Stimulated activated naive CD8-positive, alpha-beta T cell treated with anti-CD3 and anti-CD28 coated beads, Interleukin-15, Interleukin-2, amounts not matched to agents 100 U/mL and 50 U/mL, for 24 hours (primary cell): ENCODE measurements at places on chromosomes 12 and 14.

GRCh38 chr12:71233083-71233482 lies 75.3 kb upstream of the TSPAN8 start:
- no peak for DNase-seq

DNA sequence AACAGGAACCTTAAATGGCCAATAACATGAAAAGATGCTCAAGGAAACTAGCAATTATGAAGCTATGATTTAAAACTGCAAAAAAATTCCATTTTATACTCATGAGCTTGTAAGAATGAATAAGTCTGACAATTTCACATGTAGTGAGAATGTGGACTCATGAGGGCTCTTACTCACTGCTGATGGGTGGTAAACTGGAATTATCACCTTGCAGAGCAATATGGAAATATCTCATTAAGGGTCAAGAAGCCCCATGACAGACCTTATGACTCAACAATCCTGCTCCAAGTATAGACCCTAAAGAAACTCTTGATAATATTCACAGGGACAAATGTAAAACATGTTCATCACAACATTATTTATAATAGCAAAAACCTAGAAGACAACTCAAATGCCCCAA lies 23.5 kb upstream of the SMAGP start:
- DNase-seq, result no peak

- DNase-seq, result no peak
Observed at GRCh38 chr12:98238515-98239130, 276.8 kb upstream of the TMPO start.

- no peak for DNase-seq
Observed at GRCh38 chr14:79074510-79074909, 904.3 kb downstream of the NRXN3 start.

DNA sequence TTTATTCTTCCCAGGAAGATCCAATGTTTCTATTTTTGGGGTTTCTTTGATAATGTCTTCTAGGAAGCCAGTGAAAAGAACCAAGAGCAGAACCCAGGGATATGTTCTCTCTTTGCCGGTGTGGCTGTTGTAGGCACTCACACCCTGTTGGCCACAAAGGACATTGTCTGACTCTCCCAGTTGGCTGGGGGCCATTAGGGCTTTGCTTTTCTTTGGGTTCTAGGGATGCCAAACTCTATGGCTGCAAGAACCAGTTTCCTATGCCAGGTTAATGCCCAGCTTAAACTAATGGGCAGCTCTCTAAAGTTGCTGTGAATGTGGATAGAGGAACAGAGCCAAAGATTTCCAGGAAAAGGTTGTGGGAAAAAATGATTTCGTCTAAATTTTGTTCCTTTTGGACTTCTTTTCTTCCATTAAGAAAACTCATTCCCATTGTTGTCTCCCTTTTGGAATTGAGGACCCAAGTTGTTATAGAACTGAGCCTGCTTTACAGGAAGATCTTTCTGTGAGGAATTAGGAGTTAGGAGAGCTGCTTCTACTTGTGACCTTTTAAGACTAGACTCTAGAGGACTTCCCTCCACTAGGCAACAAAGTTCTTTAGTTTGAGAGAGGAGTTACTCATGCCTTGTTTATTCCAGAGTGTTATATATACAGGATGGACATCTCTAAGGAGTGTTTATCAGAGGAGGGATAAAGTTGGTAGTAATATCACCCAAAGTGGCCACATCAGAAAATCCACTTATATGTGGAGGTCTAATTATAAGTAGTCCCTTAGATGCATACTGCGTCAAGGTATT lies 13.1 kb downstream of the COPZ1 start:
- DNase-seq, result no peak

GRCh38 chr14:81638656-81639280 lies 105.1 kb upstream of the SEL1L start:
- DNase-seq, result no peak

GRCh38 chr12:105204127-105204526 lies 31.8 kb downstream of the APPL2 start:
- DNase-seq, result no peak

DNA sequence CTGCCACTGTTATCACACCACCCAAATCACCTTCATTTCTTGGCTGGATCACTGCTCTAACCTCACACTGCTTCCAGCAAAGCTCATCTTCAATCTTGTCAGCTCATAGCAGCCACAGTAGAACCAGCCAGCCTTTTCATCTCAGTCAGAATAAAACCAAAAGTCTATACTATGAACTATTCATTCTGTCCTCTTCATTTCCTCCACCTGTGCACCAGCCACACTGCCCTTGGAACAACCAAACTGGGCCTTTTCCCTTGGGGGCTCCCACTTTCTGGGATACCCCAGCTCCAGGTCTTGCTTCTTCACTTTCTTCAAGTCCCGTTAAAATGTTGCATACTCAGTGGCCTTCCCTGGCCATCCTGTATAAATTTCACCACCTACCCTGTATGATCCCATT lies 234.4 kb upstream of the DAAM1 start:
- DNase-seq, result no peak

DNA sequence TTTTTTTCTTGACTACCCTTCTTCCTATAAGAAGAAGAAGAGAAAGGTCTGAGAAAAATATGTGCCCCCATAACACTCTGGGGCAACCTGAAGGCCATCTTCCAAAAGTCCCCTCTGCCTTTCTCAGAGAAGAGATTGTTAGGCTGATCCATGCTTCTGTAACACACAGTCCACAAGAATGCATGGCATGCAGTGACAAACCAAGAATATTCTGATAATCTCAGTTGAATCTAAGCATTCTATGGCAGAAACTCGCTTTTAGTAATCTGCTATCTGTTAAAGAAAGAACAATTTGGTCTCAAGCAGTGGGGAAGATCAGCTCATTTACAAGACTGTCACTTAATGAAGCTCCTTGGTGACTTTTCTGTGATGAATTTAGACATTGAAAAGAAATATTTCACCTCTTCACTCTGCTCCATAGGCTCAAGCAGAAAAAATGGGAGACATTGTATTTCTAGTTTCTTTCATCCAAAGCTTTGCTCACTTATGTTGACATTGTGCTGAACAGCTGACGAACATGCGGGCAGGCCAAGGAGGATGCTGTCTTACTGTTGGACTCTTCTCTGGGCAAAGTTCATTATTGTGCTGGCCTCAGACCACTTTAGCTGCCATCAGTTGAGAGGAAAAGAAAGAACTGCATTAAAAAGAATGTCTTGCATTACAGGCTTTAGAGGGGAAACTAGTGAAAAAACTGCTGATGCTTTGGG lies 957.1 kb downstream of the DIO2 start:
- no peak for DNase-seq

DNA sequence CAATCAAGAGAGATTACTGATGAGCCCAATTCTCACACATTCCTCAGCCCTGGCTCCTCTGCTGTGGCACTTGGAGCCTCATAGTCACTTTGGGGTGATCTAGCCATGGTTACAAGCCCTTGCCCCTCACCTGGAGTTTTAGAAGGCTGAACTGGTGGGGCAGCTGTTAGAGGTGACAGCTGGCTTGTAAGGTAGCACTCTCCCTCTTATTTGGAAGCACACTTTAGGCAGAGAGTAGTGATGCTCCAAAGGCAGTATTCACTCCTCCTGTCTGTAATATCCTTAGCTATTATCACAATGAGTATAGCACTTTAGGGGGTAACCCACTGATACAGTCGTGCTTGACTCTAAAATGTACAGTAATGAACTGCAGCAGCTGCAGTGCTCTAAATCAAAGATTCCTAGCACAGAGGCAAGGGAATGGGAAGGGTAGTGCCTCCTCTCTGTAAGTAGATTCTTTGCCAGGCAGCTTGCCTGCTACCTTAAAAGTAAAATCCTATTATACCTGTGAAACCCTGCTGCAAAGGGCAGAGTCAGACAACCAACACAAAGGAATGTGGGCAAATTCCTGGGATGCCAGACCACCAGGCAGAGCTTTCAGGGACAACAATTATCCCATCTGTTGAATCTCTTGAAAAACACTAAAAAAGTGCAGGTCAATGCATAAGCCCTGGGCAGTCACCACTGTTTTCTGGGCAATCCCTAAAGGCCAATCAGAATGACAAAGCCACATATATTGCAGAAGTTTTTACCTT lies 336.3 kb downstream of the NOVA1 start:
- DNase-seq, result no peak

DNA sequence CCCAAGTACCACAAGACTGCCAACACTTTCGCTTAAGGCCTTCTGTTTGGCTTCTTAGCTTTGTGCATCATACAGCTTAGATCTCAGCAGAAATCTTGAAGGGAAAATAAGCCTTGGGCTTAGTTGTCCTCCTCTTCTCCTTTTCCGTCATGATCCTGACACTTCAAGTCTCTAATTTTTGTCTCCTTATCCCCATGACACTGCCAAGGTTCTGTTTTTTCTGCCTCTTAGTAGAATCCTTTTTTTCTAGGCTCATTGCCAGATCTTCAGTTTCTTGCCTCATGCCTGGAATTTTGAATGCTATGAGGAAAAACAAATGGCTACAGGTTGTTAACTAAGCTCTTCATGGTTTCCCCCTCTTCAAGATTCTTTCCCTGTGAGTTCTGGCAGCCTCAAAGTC lies 450.4 kb downstream of the LRFN5 start:
- no peak for DNase-seq

DNA sequence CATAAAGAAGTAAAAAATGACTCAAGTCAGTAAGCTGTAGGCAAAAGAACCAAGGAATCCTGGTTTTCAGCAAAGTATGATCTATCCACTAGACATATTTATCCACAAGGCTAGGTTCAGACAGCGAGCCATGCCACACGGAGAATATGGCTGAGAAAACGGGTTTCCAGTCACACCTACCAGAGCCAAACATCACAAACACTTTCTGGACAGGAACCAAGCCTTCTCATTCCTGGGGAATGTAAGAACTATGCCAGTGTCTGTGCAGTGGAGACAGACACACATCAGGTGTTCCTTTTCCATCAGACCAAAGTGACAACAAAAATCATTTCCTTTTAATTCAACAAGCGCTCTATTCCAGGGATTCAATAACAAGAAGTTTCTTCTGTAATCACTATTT lies 41.1 kb downstream of the AREL1 start:
- DNase-seq, result no peak

- no peak for DNase-seq
Observed at GRCh38 chr12:91216871-91217270, 34.3 kb upstream of the DCN start.

DNA sequence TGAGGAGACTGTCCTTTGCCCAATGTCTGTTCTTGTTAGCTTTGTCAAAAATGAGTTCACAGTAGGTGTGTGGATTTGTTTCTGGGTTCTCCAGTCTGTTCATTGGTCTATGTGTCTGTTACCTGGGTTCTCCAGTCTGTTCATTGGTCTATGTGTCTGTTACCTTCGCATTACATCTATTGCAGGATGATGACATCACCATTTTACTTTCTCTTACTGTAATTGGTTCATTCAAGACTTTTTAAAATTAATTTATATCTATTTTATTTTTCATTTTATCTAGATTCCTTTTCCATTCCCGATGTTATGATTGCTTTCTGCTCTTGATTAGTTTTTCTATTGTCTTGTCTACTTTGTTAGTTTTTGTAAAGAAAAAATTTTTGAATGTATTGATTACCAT lies 615.5 kb downstream of the SOX5 start:
- no peak for DNase-seq

- DNase-seq, result no peak
Observed at GRCh38 chr12:58458102-58458501, 462.2 kb downstream of the LRIG3 start.

DNA sequence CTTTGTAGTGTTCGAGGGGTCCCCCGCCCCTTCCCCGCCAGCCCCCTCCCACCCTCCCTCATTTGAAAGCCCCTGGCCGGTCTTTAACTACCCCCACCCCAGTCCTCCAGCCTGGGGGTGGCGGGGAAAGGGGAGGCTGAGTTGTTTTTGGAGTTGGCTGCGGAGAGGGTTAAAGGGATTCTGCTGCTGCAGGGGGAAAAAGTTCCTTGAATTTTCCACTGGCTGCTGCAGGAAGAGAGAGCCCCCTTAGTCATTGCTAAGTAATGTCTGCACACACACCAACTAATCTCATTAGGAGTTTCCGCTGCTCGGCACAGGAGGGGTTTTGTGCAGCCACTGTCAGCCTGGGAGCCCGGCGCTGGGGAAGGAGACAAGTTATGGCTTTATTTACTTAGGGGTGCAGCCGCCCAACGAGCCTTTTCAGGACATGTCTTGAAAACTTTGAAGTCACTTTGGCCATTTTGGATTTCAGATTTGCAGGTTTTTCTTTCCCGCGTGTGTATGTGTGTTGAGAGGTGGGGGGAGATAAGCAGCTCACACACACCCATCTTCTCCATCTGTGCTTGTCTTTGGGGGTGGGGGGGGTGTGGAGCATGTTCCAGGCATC lies 1.8 kb downstream of the ELK3 start:
- peak; percentile 68 for DNase-seq

DNA sequence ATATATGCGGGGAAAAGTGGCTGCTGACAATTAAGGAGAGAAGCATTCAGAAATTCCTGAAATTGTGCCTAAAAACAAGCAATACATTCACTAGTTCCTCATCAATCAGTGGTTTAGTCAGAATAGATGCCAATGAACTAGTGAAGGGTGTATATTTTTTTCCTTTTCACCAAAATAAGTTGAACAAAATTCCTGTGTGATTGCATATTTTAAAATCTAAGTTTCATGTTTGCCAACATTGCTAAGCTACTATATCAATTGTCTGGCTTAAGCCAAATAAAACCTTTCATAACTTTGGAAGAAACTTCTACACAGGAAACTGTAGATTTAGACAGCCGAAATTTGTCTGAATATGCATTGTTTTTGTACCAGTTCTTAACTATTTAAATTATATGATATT lies 8.7 kb downstream of the PRKD1 start:
- no peak for DNase-seq

DNA sequence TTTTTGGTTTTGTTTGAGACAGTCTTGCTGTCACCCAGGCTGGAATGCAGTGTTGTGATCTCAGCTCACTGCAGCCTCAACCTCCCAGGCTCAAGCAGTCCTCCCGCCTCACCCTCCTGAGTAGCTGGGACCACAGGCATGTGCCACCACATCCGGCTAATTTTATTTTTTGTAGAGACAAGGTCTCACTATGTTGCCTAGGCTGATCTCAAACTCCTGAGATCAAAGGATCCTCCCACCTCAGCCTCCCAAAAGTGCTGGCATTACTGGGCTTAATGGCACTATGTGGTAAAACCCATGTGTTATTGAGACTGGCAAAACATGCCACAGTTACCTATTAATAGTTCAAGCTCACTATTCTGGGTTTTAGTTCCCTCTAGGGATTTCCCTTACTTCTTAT lies 51.2 kb upstream of the KCNH3 start:
- DNase-seq, result no peak

DNA sequence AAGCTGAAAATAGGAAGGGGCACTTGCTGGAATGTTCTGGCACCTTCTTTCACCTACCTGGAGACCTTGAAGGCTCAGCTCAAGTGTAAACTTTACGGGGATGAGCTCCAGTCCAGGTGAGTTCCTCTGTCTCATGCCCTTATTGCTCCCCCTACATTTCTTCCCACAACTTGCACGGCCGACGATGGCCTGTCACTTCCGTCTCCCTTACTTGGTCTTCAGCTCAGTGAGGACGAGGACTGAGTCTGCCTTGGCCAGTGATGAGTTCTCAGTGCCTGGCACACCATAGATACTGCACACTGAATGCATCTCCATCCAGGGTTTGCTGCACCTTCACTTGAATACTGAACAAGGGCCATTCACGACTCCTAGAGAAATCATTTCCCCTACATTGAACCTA lies 21.4 kb downstream of the ADGRD1 start:
- no peak for DNase-seq

GRCh38 chr12:110656071-110656655 lies 32.8 kb downstream of the HVCN1 start:
- DNase-seq, result no peak

- no peak for DNase-seq
Observed at GRCh38 chr12:105480162-105480561, 149.7 kb downstream of the C12orf75 start.
